ENCODE measurements at places on chromosomes 1 and 21.

GRCh38 chr1:244657421-244657820 lies 4.5 kb downstream of the DESI2 start:
- DNase-seq, result no peak

DNA sequence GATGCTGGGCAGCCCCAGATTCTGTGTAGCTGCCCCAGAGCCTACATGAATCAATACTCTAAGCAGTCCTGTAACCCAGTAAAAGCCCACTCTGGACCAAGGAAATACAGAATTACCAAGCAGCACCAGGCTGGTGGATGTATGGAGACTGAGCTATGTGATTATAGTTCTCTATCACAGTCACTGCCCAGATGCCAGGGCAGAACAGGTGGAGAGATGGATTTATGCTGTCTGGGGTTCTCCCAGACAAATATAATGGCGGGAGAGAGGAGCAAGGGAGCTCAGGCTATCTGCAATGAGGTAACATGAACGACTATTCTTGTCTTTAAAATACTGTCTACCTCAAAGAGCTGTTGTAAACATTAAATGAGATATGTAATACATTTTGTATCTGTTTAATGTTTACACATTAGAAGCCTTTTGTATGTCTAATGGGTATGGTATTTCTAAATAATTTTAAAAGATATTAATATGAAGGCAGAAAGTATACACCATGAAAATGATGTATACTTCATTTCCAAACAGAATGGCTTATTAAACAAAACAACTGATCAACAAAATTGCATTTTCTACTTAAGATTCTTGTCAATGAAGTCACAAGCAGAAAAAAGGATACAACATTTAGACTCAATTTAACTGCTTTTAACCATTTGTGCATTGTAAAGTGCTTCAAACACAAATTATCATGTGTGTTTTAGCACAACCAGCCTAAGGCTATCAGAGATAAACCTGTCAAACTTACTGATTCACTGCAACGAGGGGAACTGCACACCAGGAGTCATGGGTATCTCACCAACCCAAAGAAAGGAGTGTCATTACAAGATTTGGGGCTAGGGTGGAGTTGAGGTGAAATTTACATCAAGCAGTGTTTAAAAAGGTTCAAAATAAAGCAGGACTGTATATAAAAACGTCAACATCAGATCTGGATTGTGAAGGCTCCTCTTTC lies 3.0 kb downstream of the SDE2 start:
- DNase-seq, result no peak

DNA sequence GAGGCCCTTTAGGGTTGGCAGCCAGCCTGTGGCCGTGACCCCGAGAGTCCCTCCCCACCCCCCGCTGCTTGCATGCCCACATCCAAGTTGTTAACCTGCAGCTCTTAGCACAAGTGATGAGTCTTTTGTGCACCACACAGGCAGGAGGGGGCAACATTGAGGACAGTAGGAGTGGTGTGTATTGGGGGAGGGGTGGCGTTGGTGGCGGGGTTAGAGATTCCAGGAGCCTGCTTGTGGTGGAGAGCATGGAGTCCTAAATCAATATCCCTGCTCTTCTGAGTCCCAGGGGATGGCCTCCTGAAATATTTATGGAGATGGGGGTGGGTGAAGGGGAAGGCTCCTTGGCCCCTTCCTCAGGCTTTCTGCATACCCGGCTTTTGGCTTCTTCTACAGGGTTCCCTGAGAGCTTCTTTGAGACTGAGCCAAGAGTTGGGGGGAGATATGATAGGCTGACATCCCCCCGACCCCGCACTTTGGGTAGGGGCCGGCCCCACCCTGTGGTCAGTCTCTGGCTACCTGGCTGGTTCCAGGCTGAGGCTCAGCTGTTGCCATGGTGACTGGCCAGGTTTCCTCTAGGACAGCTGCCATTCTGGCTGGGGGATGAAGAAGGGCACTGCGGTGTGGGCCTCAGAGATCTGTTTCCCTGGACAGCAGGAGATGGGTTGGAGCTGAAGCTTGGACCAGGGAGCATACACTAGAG lies 5.0 kb downstream of the CHRNB2 start:
- DNase-seq, result no peak

DNA sequence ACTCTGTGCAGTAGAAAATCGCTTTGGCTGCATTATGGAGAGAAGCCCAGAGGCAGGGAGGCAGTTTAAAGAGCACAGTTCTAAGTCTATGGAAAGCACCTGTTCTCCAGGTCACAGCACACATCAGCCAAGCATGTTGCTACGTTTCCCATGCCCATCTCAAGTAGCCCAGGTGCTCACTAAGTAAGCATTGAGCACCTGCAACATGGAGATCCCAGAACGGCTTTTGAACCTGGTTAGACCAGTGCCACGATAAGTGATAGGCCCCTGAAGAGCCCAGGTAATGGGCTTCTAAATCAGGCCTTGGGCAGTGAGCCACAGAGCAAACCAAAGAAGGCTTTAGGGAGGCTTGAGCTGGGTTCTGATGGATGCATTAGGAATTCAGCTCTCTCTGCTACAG lies 186.2 kb downstream of the C1orf94 start:
- DNase-seq, result no peak

DNA sequence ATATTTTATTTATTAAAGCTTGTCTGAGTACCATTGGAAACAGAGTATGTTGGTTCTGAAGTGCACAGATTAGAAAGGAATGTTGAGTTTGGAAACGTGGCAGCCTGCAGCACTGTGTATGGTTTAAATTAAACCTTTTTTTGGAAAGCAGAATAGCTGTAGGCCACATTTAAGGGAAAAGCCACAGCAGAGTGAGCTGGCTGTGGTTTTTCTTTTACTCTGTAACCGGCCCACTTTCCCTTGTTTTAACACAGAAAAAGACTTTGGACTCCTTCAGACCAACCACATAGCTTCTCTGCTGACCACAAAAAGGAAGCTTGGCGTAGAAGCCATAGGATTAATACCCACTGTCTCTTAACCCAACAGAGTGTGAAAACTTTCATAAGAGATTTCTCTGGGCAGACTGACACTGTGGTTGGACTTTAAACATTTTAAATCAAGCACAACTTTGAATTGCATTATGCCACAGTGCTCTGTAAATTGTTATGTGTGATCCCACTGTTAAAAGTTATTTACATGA lies 75.2 kb downstream of the NFIA start:
- no peak for DNase-seq

DNA sequence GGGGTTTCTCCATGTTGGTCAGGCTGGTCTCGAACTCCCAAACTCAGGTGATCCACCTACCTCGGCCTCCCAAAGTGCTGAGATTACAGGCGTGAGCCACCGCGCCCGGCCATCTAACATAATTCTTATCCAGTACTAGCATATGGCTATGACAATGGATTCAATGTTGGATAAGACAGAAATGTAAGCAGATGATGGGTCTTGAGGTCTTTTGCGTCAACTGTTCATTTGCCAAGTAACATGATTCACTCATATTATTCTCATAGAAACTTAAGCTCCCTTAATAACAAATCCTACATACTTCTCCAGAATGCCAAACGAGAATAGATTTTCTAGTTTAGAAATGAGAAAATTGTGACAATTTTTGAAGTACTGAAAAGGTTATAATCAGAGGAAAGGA lies 170.3 kb downstream of the RGS7 start:
- no peak for DNase-seq

- DNase-seq, result no peak
Observed at GRCh38 chr1:12345350-12346217, 115.8 kb downstream of the VPS13D start.

- no peak for DNase-seq
Observed at GRCh38 chr21:14870853-14871149, 194.0 kb downstream of the NRIP1 start.

- no peak for DNase-seq
Observed at GRCh38 chr1:10957133-10957532, 55.3 kb upstream of the TARDBP start.

- no peak for DNase-seq
Observed at GRCh38 chr1:6922096-6922931, 137.1 kb downstream of the CAMTA1 start.

DNA sequence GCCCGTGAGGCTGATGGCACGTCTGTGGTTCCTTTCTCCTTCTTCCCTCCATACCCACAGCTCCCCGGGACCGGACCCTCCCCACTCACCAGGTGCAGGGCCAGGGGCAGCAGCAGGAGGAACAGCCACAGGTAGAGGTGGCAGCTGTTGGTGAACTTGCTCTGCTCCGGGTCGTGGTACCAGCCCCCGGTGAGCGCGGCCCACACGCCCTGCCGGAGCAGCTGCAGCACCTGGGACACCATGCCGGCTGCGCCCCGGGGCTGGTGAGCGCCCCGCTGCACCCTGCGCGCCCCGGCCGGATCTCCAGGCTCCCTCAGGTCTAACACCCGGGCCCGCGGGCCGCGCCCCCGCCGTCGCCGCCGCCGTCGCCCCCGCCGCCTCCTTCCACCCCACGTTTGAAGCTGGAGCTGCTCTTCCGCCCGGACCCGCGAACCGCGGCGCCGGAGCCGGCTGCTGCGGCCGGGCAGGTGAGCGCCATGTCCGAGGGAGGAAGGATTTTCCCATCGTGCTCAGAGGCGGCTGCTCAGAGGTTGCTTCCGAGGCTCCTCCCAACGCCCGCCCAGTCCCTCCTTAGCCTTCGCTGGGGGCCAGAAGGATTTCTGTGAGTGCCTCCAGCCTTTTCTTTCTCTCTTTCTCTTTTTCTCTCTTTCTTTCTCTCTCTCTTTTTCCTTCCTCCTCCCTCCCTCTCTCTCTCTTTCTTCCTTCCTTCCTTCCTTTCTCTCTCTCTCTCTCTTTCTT lies at the start of gene PCNX2:
TSS of gene PCNX2 (minus strand) at position 489 of the 738 bp plus-strand sequence. CDS start at position 242, 247 bp downstream.
- DNase-seq, result peak; percentile 25

Data from left ventricle myocardium inferior (tissue), 1 donor.